ENCODE measurements at places on chromosomes 7 and 10.

- peak; percentile 51 for DNase-seq
Observed at GRCh38 chr10:72086466-72087391, 1.6 kb downstream of the SPOCK2 start.

- DNase-seq, result no peak
Observed at GRCh38 chr10:72541337-72541736, 84.5 kb downstream of the MICU1 start.

GRCh38 chr7:2523941-2524807 lies 4.6 kb downstream of the LFNG start:
- no peak for DNase-seq

GRCh38 chr10:1153805-1154351 lies 97.7 kb downstream of the WDR37 start:
- DNase-seq, result no peak

GRCh38 chr7:44052771-44053365 lies 8.4 kb downstream of the DBNL start:
- DNase-seq, result no peak

GRCh38 chr7:23893176-23893941 lies 183.3 kb downstream of the STK31 start:
- DNase-seq, result no peak

- DNase-seq, result no peak
Observed at GRCh38 chr10:117689566-117689965, 147.0 kb downstream of the EMX2 start.

- no peak for DNase-seq
Observed at GRCh38 chr7:39594988-39595620, 28.3 kb upstream of the RALA start.

- no peak for DNase-seq
Observed at GRCh38 chr7:100091411-100092181, 2.8 kb downstream of the COPS6 start.

DNA sequence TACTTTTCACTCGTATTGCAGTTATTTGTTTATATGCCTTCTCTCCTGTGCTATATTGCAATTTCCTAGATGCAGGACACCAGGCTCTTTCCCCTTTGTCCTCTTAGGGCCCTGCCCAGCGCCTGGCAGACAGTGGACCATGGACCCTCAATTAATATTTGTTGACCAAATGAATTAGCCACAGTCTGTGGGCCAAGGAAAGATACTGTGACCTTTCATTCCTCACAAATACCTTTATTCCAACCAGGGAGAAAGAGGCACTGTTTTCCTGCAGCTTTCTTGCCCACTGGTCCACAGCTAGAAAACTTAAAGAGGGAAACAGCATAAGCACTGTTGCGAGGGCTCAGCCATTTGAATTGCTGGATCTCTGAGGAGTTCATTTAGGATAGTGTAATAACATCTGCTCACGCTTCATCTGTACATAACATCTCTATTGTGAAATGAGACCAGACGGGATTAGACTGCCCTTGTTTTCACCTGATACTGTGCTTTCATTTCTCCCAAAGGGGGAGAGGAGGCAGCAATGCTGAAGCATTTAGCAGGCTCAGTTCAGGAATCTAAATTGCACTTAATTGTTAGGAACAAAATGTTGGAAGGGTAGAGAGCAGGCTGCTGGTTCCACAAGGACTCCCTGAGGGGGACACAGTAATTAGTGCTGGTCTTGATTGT lies 46.7 kb downstream of the TNS3 start:
- DNase-seq, result no peak

- no peak for DNase-seq
Observed at GRCh38 chr7:126302639-126303038, 950.1 kb downstream of the GRM8 start.

DNA sequence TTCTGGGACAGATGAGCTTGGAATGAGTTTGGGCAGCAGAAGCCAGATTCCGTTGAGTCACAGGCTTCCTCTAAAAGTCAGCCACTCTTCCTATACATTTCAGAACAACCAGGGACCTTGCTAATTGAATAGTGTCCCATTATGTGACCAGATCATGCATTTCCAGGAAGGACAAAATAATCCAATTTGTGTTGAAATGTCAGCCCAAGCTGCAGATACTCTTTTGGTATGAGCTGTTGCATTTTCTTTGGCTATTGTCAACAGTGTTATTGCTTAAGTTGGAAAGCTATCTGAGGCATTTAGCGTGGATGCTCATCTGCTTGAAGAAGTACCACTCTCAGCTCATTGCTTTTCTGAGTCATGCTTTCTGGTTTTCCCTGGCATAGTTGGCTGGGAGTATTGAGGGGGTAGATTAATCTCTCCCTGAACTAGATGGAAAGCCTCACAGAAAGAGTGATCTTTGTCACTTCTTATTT lies 223.7 kb upstream of the HABP2 start:
- no peak for DNase-seq

DNA sequence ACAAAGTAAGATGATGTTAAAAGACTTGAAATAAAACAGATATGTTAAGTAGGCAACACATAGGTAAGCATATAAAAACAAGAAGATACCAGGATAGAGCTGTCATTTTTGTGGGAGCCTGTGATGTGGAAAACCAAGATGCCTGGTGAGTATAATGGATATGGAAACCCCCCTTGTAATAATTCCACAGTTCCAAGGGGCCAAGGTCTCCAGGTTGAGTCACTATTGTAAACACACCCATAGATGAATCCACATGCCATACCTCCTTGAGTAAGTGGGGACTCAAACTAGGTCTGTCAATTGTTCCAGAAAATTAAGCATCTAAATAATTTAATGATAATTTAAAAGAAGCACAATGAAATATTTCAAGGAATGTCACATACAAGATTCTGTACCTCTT lies 15.9 kb downstream of the CAV1 start:
- no peak for DNase-seq

GRCh38 chr10:13206546-13207443 lies 27.4 kb downstream of the UCMA start:
- DNase-seq, result peak; percentile 13

GRCh38 chr7:88306590-88307048 lies at the start of gene STEAP4:
STEAP4 (minus strand) TSS chr7:88306894; CDS start chr7:88284269, 22,625 bp downstream.
- DNase-seq, result peak; percentile 62

- DNase-seq, result peak; percentile 76
Observed at GRCh38 chr10:45373576-45374349, at the start of gene ALOX5. ALOX5 (plus strand) TSS chr10:45374216; CDS start chr10:45374280, 64 bp downstream.

- no peak for DNase-seq
Observed at GRCh38 chr7:135977742-135978066, 545 bp upstream of the MTPN start.

GRCh38 chr7:43764039-43764761 lies 5.7 kb downstream of the BLVRA start:
- peak; percentile 25 for DNase-seq

GRCh38 chr10:104350127-104350635 lies 3.5 kb upstream of the CFAP58 start:
- DNase-seq, result no peak

DNA sequence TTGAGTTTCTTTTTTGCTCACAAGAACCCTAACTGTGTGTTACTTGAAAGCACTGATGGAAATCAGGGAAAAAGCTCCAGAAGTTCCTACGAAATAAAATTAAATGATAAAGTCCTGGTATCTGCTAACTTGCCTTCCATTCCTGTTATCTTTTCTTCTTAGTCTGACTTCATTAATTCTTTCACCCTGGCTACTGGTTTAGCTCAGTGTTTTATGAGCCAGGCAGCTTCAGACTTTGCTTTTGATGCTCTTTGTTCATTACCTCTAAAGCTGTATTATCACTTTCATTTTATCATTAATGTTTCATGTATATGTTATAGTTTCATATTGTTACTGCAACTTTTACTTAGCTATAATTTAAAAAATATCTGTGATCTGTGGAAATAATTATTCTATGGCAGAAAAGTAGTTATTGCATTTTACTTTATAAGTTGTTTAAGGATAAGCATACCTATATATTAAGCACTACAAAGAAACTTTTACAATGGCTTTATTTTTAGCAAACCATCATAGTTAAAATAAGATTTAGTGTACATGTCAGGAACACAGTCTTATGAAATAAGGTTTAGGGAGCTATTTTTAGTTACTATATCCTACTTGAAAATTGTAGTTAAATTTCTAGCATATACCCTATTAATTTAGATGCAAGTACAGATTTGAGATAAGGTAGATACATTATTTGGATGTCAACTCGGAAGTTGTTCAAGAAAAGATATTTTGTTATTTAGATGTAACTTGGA lies 19.3 kb downstream of the PTEN start:
- DNase-seq, result no peak

DNA sequence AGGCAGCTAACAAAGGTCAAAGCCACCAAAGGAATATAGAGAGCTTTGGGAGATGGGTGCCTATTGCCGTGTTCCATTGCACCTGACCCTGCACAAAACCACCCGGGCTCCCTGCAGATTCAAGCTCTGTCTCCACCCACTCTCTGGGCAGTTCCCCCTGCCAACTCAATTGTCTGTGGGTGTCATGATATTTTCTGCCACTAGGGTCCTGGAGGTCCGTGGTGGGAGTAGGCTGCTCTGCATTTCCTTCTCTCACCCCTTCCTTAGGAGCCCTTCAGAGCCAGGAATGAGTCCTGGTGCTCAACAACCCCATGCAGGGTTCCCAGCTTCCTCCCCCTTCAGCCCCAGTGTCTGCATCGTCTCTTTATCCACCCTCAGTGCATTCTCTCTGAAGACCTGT lies 34.1 kb downstream of the PNLIPRP2 start:
- no peak for DNase-seq

- no peak for DNase-seq
Observed at GRCh38 chr7:15560968-15561367, 847 bp downstream of the AGMO start.

DNA sequence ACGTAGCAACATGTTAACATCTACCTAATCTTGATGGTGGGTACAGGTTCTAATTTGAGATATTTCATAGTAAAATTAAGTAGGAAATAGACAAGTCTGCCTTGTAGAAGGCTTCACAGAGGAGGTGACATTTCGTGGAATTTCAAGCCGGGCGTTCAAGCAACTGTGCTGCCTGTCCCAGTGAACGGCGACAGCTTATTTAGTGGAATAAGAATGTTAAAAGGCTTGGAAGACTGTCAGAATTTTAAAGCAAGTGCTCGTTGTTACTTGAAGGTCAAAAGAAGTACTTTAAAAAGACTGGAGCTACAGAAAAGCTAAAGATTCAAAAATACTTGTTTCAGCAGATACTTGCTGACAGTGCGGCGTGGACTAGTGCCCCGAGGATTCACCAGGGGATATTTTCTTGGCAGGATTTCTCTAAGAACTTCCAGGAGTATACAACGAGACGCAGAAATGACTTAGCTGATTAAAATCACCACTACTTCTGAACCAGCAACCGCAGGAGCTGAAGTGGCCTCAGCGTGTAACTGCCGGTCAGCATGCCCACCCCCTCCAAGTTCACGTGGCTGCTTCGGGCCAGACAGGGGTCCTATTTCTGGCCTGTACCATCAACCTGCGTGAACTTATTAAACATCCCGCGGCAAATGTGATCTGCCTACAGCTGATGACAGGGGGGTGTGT lies 46.5 kb downstream of the CTBP2 start:
- DNase-seq, result no peak

- peak; percentile 98 for DNase-seq
Observed at GRCh38 chr7:74658178-74659004, 873 bp downstream of the GTF2I start.

DNA sequence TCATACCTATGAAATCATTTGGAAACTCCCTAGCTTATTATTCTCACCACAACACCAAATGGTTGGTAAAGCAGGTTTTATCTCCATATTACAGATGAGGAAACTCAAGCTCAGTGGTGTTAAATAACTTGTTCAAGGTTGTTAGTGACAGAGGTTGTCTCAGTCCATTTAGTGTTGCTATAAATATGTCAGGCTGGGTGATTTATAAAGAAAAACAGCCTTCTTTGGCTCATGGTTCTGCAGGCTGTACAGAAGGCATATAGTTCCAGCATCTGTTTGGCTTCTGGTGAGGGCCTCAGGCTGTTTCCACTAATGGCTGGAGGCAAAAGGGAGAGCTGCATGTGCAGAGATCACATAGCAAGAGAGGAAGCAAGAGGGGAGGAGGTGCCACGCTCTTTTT lies 96.6 kb downstream of the ZNF438 start:
- no peak for DNase-seq

DNA sequence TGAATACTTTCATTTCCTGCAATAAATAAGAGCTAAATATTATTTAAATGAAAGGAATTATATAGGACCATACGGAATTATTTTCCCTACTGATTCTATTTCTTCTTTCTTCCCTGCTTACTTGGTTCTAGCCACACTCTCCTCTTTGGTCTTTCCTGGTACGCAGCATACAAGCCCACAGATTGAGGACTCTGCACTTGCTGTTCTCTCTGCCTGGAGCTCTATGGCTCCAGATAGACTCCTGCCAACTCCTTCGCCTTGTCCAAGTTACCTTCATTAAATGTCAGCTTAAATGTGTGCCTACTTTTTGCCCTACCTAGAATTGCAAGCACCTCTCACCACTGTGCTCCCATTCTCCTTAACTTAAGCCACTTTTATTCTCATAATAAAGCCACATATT lies 203.4 kb downstream of the MDFIC start:
- DNase-seq, result no peak

DNA sequence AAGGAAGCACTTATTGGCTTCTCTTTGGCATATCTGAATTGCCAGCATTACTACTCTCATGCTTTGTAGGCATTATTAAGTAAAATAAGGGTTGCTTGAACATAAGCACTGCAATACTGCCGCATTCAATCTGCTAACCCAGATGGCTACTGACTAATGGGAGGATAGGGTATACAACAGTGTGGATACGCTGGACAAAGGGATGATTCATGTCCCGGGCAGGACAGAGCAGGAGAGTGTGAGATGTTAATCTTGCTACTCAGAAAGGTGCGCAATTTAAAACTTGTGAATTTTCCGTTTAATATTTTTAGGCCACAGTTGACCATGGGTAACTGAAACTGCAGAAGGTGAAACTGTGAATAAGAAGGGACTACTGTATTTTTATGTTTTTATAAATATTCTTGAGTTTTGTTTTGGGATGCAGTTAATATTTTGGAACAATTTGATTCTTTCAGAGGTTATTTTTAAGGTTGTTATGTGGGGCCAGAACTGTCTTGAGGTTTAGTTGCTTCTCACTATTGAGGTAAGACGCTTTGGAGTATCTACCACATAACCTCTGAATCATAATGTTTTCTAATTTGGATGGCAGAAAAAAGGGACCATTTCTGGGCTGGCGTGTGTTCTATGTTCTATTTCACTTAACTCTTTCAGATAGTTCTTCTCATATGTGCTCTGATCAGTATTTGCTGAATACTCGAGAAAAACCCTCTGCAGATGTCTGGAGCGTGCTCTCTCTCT lies 75.7 kb upstream of the SYPL1 start:
- no peak for DNase-seq

DNA sequence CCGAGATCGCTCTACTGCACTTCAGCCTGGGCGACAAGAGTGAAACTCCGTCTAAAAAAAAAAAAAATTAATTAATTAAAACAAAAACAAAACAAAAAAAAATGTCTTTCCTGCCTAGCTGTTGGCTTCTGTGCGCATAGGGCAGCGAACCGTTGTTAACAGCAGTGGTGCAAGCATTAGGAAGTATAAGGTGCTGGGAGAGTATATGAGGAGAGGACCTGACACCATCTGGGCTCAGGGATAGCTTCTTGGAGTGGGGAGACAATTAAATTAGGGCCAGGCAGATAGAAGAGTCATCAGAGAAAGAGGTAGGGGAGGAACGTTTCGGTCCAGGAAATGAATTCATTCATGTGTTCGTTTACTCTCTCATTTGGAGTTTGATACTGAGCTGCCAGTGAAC lies 46.2 kb upstream of the EZH2 start:
- no peak for DNase-seq

- no peak for DNase-seq
Observed at GRCh38 chr7:29289156-29290021, 94.8 kb downstream of the CHN2 start.

- DNase-seq, result no peak
Observed at GRCh38 chr7:155734445-155734809, 77.8 kb downstream of the SHH start.

- DNase-seq, result no peak
Observed at GRCh38 chr10:101695404-101695890, 477 bp upstream of the FBXW4 start.
